ENCODE measurements at places on chromosomes 5 and 9. TPM values are rescaled to one million over a fixed set of nuclear protein-coding genes. Genes with fewer than 3 reads are reported as not detected.

- no peak for DNase-seq
Observed at GRCh38 chr9:91106415-91107081, 255.2 kb downstream of the AUH start.

- DNase-seq: no peak
Observed at GRCh38 chr5:173518856-173519255, 97.6 kb downstream of the BOD1 start.

DNA sequence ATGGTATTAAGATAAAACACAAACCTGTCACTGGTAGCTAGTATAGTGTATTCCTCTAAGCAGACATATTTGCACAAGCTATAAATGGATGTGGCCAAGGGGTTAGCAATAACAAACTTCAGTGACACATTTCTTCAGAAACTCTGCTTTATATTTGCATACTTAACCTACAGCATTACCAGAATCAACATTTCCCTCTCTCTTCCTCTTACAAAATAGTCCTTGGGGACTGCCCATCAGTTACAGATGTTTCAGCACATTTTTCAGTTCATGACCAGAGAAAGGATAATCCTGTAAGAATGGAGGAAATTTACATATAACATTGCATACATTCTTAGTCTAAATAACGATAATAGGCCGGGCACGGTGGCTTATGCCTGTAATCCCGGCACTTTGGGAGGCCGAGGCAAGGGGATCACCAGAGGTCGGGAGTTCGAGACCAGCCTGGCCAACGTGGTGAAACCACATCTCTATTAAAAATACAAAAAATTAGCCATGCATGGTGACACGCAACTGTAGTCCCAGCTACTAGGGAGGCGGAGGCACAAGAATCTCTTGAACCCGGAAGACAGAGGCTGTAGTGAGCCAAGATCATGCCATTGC lies 25.3 kb upstream of the SLC1A1 start:
- no peak for DNase-seq

GRCh38 chr5:68066277-68066955 lies 149.1 kb upstream of the PIK3R1 start:
- peak; percentile 85 for DNase-seq

- DNase-seq: no peak
Observed at GRCh38 chr5:29229461-29229860, 1964.0 kb upstream of the CDH6 start.

- no peak for DNase-seq
Observed at GRCh38 chr9:7243838-7244237, 486.1 kb downstream of the KDM4C start.

- no peak for DNase-seq
Observed at GRCh38 chr5:123089914-123090660, 1.0 kb downstream of the PRDM6 start.

DNA sequence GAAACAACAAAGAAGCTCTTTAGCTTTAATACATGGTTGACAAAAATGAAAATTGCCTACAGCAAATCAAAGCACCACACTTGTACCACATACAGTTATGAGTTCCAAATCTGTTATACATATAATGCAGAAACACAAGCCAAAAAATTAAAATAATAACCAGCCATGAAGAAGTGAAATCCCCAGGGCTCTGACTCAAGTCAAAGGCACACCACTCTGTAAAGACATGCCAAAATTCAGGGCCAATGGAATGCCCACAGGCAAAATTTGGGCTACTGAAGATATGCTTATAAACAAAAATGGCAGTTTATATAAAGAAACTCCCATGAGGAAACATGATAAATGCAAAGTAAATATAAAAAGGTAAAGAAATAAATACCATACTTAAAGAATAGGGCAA lies 29.0 kb downstream of the THBS4 start:
- no peak for DNase-seq

DNA sequence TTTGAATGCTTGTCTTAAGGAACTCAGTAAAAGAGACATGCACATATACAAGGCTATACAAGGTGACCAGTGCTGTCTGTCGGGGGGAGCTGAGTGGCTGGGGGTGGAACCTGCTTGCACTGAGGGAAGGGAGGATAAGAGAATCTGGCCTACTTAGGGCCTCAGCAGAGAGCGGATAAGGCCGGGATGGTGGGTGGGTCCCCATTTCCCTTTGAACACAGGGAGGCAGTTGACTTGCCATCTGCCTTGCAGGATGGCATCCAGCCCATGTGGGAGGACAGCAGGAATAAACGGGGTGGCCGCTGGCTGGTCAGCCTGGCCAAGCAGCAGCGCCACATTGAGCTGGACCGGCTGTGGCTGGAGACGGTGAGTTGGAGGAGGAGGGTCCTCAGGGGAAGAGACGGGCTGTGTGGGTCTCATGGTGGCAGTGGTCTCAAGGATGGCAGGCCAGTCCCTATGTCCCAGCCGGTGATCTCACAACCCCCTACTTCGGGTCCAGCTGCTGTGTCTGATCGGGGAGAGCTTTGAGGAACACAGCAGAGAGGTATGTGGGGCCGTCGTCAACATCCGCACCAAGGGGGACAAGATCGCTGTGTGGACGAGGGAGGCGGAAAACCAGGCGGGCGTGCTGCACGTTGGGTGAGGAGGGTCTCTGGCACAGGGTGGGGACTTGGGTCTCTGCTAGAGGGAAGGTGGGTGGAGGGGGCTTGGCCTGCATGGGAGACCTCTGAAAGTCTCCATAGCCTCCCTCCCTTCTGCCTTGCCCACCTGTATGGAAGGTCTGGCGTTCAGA lies 2.2 kb upstream of the TSPAN17 start:
- DNase-seq: no peak

- DNase-seq: no peak
Observed at GRCh38 chr9:124030969-124031451, 19.4 kb downstream of the LHX2 start.

DNA sequence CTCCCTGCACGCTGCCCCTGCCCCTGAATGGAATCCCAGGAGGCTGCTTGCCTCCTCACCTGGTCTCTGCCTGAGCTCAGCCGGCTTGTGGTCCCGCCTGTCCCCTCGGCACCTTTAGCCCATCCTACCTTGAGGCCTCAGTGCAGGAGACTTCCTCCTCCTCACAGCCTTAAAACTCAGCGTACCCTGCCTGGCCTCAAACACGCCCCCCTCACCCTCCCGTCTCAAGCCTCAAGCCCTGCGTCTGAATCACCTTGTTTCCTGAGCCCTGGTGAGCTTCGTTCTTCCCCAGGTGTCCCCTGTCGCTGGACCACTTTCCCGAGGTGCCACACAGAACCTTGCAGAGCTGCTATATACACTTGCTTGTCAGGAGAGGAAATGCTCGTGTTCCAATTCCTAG lies 110.2 kb upstream of the SPIN1 start:
- DNase-seq: no peak

GRCh38 chr5:39892708-39893107 lies 467.9 kb upstream of the DAB2 start:
- peak; percentile 23 for DNase-seq

GRCh38 chr9:129383561-129384490 lies 205.8 kb upstream of the IER5L start:
- DNase-seq: peak; percentile 68

- no peak for DNase-seq
Observed at GRCh38 chr5:88000877-88001276, 267.8 kb downstream of the TMEM161B start.

GRCh38 chr9:87113874-87114273 lies 166.6 kb upstream of the GAS1 start:
- no peak for DNase-seq

DNA sequence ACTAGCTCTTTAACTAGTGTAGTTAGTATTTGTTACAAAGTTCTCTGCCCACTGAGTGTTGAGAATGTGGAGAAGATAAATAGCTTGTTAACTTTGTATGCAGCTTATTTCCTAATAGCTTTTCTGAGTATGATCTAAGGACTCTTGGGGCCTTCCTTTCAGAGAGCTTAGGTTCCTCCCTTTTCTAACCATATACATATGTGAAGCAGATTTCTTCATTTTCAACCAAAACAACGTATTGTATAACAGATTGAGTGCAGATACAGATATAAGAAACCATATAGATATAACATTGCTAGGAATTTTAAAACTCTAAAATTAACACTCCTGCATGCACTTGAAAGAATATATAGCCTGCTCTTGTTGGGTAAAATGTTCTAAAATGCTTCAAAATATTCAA lies 70.4 kb downstream of the SCAMP1 start:
- no peak for DNase-seq

DNA sequence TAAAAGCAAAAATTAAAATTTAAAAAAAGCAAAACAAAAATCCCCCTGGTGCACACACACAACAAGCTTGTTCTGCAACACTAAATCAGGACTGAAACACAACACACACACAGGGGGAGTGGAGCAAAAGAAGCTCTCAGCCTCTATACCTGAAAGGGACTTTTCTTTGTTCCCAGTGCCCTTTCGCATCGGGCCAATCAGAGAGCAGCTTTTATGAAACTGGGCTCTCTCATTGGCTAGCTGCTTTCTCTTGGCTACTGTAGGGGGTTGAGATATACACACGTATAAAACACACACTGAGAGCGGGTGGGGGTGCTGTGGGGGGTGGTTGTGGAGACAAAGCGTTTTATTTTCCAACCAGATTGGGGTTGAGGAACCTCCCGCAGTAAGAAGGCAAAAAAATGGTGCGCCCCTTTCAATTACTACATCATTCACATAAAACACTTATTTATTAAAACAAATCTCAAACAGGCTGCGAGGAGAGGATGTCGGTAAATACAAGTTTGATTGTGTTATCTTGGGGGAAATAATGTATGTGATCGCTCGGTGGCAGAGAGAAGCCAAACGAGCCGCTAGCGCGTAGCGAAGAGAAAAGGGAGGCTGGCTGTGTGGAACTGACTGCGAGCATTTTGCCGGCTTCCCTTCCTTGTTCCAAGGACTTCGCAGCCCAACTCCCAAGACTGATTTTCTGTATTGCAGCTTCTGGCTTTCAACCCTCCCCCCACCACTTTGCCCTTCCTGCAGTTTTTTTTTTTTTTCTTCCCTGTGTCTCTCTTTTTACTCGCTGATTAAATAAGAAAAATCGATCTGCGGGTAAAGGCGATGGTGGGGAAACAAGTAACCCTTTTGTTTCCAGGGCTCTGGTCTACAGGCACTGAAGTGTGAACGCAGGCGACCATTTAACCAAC lies 2.5 kb upstream of the ZNF608 start:
- peak; percentile 93 for DNase-seq

- peak; percentile 42 for DNase-seq
Observed at GRCh38 chr5:16600397-16600796, 16.4 kb downstream of the RETREG1 start.

GRCh38 chr5:173835131-173835530 lies 53.0 kb upstream of the CPEB4 start:
- DNase-seq: no peak

DNA sequence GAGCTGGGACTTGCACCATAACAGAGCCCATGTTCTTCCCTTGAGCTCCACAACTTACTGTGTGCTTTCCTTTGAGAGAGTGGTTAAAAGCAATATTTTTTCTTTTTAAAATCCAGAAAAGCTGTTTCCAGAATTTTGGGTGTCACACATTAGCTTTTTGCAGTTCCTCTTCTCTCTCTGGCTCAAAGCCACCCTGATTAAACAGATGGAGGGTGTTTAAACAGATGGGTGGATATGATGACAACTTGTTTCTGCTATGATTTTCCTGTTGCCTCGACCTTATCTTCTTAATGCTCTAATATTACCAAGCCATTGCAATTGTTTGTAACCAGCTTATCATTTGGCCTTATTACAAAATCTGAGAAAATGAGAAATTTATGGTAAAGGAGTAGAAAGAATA lies 22.9 kb upstream of the CFAP95 start:
- DNase-seq: no peak

- DNase-seq: peak; percentile 86
Observed at GRCh38 chr9:6938447-6938846, 180.7 kb downstream of the KDM4C start.

GRCh38 chr5:91183743-91184142 lies 199.4 kb downstream of the ARRDC3 start:
- no peak for DNase-seq

- DNase-seq: no peak
Observed at GRCh38 chr9:68560071-68560844, 19.6 kb upstream of the TMEM252 start.

DNA sequence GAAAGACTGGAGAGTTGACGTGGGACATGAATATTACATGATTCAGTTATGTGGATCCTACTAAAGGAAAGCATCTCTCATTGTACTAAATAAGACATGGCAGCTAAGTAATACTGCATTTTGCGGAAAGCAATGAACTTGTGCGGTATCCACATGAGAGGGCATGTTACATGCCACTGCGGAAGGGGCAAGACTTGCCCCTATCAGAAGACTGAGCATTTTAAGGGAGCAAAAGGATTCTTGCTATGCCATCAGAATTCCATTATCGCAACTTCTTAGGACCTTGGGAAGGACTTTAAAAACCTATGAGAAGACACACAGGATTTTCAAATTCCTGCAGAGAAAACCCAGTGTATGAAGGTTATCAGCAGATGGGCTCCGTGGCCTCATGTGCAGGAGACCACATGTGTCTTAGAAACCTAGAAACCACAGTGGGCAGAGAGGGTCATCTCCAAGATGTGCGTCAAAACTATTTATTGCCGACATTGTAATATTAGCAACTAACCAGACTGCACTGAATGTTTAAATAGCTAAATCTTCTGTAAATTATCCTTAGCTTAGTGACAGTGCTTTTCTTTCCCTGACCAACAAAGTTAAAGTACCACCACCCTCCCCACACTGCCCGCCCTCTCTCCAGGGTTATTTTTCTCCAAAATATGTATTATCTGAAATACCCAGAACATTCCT lies 457.7 kb downstream of the ICE1 start:
- DNase-seq: no peak

- DNase-seq: no peak
Observed at GRCh38 chr5:51484326-51484725, 101.1 kb downstream of the ISL1 start.

- DNase-seq: no peak
Observed at GRCh38 chr5:72494623-72495124, 12.5 kb downstream of the ZNF366 start.

DNA sequence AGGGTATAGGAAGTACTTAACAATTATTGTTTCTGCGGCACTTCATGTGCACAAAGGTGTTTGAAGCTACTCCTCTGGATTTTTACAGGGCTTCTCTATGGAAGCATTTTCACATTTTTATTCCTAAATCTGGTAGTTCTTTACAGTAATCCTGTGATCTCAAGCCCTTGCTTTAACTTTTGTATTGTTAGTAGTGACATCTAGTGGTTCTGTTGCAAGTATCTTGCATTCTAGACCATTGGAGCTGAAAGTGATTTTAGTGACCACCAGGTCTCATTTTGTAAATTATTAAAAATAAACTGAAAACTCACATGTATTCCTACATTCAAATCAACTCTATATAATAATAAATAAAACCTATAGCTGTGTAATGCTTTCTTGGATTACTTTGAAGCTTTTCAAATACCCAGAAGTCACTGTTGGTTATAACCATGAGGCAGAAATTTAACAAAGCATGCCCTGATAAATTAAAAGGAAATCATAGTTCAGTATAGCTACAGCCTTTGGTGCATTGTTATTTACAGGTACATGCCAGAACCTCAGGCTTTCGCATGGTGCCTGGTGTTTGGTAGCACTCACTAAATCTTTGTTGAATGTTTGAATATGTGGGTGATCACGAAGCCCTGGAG lies 18.9 kb downstream of the RPS23 start:
- DNase-seq: peak; percentile 21

- DNase-seq: no peak
Observed at GRCh38 chr5:76547242-76547890, 75.8 kb downstream of the F2RL2 start.

PCDHB10 gene
- 0.78 TPM for total RNA-seq

CAPSL gene
- total RNA-seq: not detected

SLC1A3 gene
- 48.9 TPM for total RNA-seq

PKD2L2 gene
- total RNA-seq: not detected

SLC4A9 gene
- total RNA-seq: not detected

PCDHB8 gene
- 0.10 TPM for total RNA-seq

CAMK4 gene
- 10.5 TPM for total RNA-seq

RASEF gene
- 1.3 TPM for total RNA-seq

CYLC2 gene
- total RNA-seq: not detected

CCDC107 gene
- 18.1 TPM for total RNA-seq

IFNA13 gene
- not detected for total RNA-seq

FBXO4 gene
- total RNA-seq: 16.8 TPM
